ENCODE measurements at places on chromosomes 5 and 9.
A peak's percentile ranks its signal among the peaks of the same experiment; 100 is the strongest.

- no peak for DNase-seq
Observed at GRCh38 chr5:11323761-11324160, 562.7 kb upstream of the DAP start.

- no peak for DNase-seq
Observed at GRCh38 chr9:134040176-134040565, 14.9 kb downstream of the BRD3OS start.

DNA sequence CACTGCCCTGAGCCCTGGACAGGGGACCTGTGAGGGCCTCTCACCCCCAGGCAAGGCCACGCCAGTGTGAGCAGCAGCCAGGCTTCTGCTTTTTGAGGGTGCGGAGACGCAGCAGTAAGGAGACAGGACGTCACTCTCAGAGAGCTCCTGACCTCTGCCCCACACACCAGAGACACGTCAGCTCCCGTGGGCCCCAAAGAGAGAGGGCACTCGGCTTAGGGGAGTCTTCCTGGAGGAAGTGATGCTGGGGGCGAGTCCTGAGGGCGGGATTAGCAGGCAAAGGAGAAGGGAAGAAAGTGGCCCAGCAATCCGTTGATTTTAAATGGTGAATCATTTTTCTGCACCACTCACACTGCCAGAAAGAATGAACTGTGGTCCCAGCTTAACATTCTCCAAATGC, 24.0 kb upstream of the SLC9A3 start:
- DNase-seq: no peak

- DNase-seq: peak; percentile 18
Observed at GRCh38 chr5:149274939-149275338, 3.3 kb downstream of the AFAP1L1 start.

GRCh38 chr5:177462021-177462670, 11.3 kb downstream of the DBN1 start:
- no peak for DNase-seq

DNA sequence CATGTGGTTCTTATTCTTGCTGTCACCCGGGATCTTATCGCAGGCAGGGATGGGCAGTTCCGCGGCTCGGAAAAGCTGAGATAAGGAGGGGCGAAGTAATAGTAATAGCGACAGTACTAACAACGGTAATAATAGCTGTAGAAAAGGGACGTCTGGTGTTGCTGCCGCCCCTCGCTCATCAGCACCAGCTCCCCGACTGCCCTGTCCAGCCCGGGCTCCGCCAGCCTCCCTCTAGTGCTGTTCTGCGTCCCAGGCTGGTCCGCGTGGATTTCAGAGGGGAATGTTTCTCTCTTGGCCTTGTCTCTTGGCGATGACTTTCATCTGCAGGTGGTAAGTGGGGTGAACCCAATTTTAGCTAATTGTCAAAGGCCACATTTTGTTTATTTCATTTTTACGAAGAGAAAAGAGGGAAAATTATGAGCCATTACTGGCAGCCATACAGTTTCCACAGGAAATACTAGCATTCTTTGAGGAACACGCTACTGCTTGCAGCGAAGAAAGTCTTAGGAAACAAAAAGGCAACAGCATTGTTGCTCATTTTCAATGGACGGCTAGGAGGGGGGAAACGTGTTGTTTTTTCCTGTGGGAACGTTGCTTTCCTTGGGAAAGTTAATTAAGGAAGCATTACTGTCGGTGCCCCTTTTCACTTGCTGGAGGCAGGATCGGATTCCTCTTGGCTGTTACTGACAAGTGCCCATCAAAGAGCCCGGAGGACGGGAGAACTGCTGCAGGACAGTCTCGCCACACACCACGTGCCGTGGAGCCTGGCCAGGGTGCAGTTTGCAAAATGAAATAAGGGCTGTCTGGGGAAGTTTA, 762 bp downstream of the SNCAIP start:
- DNase-seq: peak; percentile 45

Measured in fibroblast of the aortic adventitia (primary cell).